Neural progenitor cell (in vitro differentiated cells): ENCODE measurements at places on chromosomes 7 and 10.

- DNase-seq: peak; percentile 55
Measured at GRCh38 chr7:114293289-114294012, 121.2 kb upstream of the FOXP2 start.

GRCh38 chr10:78516756-78517155, 483.1 kb downstream of the RPS24 start:
- no peak for DNase-seq

- peak; percentile 65 for DNase-seq
Measured at GRCh38 chr10:100993986-100994708, 5.5 kb upstream of the LZTS2 start.

DNA sequence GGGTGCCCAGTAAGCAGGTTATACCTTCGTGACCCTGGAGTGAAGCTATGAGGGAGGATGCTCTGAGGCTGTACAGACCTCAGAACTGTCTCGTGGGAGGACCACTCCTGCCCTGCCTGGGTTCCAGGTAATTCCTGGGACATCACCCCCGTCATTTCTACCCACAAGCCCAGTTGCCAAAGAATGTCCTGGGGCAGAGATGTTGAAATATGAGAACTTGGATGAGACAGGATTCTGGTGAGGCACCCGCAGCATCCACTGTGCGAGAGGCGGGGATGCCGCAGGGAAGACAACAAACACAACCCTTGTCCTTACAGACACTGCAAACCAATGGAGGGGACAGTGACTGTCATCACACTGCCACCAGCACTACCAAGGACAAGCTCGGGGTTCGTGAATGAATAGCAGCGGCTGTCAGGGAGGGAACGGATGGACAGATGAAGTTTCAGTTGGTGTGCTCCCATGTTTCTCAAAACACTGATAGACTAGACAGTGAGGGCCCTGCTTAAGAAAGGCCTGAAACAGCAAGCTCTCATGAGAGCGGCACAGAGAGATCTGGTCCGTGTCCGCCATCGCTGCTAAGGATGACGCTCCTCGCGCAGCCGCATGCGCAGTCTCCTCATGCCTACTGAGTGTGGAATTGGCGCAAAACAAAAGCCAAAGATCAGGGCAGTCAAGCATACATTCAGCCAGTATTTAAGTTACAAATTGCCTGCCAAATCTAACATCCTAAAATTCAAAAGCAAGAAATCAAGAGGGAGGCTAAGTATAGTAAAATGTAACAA, 82.0 kb upstream of the RHEB start:
- DNase-seq: no peak

DNA sequence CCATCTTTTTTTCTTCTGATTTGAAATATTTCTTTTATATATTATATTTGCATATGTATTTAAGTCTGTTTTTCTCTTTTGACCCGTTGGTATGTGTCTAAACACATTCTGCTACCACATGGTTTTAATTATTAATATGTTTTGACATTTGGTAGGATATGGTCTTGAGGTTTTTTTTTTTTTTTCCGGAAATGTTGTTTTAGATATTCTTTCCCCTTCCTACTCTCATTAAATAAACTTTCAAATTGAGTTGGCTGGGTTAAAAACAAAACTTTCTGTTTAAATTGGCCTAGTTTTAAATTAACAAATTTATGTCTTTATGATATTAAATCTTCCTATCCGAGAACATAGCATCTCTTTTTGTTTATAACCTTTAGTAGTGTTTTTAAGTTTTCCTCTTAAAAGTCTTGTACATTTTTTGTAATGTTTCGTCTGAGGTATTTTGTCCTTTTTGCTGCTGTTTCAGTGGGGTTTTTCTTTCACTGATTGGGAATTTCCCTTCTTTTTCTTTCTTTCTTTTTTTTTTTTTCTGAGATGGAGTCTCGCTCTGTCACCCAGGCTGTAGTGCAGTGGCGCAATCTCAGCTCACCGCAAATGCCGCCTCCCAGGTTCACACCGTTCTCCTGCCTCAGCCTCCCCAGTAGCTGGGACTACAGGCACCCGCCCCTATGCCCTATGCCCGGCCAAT, 25.4 kb downstream of the STAM start:
- no peak for DNase-seq

GRCh38 chr7:103990991-103991390, 1.5 kb upstream of the RELN start:
- DNase-seq: no peak

GRCh38 chr7:73740771-73741170, 2.2 kb upstream of the ABHD11 start:
- no peak for DNase-seq

DNA sequence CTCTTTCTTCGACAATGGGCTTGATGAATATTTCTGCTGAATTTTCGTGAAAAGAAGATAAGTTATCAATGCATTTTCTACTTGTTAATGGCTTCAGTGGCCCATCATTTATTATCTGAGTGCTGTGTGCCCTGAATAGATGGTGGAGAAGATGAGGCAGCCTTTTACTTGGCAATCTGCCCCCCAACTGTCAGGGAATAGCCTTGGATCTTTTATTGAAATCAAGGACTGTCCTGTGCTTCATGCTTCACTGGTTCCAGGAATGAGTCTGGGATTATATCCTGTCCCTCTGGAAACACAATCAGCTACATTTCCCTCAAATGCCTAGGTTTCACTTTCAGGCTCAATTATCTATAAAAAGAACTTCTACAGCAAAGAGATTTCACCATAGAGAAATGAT, 75.9 kb upstream of the NXPH1 start:
- no peak for DNase-seq

DNA sequence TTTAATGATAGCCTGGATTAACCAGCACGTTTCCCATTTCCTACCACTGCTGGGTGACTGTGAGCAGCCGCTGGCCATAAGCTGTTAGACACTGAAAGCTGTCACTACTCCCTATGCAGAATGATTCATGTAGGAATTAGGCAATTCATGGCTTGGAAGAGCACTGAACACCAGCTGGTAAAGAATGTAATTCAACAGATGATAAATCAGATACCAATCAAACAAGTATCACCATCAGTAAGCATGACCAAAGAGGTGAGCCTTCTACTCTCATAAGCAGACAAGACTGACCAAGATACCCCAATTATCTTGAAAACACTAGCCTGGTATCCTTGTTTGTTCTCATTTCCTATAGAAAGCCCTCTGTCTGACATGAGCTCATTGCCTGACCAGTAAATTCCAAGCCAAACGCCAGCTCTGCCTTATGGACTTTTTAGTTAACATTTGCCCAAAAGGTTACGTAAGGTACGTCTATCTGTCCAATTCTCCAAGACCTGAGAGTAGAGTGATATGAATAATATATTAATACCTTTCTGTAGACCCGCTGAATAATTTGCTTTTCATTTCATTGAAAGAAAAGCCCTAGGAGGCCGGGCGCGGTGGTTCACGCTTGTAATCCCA, 127.7 kb downstream of the ELMO1 start:
- DNase-seq: no peak

DNA sequence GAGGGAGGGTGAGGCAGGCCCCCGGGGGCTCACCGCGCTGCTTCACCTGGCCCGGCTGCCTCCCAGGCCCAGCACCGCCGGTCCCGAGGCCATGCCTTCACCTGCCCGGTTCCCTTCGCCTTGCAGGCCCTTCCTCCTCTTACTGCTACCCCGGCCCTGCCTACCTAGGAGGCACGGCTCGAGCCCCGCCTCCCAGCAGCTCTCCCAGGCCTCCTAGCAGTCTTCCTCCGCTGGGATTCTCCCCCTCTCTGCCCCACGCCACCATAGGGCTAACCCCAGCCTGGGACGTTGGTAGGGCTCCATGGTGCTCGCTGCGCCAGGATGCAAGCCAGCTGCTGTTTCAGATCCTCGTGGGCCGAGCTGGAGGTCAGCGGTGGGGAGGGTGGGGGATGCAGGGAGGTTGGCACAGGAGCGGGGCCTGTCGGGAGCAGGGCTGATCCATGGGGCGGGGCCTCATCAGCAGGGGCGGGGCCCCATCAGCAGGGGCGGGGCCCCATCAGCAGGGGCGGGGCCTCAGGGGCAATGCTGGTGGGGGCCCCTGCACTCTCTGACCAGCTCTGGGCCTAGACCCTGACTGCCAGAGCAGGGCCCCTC, 63.3 kb downstream of the RASGEF1A start:
- DNase-seq: peak; percentile 65

GRCh38 chr7:39271402-39271801, 293.7 kb downstream of the POU6F2 start:
- peak; percentile 40 for DNase-seq

- no peak for DNase-seq
Measured at GRCh38 chr7:63039882-63040281, 958.8 kb upstream of the ZNF722 start.

GRCh38 chr10:9296190-9296589, 1241.7 kb downstream of the GATA3 start:
- no peak for DNase-seq

GRCh38 chr7:72183835-72184234, 228.3 kb downstream of the CALN1 start:
- peak; percentile 56 for DNase-seq

GRCh38 chr7:120877701-120878100, 19.8 kb upstream of the TSPAN12 start:
- DNase-seq: no peak

DNA sequence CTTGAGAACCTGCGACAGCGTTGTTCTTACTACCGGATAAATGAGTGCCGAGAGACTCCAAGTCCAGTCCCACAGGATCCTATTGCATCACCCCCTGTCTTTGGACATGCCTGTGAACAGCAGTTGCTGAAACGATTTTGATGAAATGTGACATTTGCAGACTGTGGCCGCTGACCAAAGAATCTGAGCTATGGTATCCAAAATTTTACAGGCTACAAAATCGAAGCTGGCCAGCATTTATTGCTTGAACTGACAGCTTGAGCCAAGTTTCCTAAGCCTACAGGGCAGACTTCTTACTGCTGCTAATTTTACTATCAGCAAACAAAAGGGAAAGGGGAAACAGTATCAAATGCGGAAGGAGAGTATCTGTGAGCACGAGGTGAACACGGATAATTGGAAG, 12.1 kb upstream of the NPVF start:
- DNase-seq: no peak

GRCh38 chr7:106281127-106281526, 3.7 kb downstream of the NAMPT start:
- DNase-seq: no peak

DNA sequence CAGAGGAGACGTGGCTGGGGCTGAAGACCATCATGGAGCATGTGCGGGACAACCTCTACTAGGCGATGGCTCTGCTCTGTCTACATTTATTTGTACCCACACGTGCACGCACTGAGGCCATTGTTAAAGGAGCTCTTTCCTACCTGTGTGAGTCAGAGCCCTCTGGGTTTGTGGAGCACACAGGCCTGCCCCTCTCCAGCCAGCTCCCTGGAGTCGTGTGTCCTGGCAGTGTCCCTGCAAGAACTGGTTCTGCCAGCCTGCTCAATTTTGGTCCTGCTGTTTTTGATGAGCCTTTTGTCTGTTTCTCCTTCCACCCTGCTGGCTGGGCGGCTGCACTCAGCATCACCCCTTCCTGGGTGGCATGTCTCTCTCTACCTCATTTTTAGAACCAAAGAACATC, 22.0 kb upstream of the CPA5 start:
- no peak for DNase-seq

- no peak for DNase-seq
Measured at GRCh38 chr10:34722404-34722803, 92.7 kb downstream of the PARD3 start.

DNA sequence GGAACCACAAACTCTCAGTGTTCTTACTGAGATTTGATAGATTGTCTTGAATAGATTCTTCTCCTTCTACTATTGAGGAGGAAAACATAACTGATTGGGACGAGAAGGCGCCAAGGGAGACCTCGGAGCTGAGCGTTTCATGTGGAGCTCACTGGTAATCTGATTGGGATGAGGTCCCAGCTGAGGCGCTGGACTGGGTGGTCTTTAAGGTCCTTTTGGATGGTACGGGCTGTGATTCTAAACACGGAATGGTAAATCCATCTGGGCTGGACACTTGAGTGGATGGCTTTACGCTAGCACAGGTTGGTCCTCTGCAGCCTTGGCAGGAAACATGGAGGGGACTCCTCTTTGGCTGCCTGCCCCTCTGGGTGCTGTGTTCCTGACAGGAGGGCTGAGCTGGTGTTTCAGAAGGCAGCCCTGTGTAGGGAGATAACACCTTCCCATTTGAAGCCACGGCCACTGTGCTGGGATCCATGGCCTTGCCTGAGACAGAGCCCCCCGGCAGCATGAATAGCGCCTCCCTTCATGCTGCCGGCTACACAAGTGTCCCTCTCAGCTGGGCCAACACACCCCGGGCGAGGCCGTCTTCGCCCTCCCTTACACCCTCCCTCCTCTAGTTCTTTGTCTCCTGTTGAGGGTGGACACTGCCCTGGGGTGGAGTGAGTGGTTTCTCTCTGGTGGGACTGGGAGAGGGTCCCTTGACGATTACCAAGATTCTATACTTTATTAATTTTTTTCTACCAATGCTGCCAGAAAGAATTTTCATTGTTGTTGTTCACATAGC, 203.2 kb upstream of the SHH start:
- DNase-seq: no peak

- DNase-seq: peak; percentile 21
Measured at GRCh38 chr7:20310963-20311742, 19.5 kb upstream of the ITGB8 start.

DNA sequence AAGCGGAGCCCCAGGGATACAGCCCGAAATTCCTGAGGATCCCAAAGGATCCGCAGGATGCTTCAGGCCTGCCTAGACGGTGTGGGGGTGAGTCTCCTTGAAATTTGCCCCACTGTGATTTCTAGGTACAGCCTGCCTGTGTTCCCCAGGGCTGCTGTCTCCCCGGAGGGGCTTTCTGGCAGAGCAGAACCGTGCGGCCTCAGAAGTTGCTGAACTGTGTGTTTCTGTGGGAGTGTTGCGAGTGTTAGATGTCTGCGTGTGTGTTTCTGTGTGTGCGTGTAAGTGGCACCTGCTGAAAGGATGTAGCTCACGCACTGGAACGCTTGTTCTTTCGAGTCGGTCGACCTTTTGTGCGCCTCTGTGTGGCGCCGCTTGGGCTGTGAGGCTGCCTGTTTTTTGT, 27.8 kb upstream of the ZNF273 start:
- DNase-seq: no peak

DNA sequence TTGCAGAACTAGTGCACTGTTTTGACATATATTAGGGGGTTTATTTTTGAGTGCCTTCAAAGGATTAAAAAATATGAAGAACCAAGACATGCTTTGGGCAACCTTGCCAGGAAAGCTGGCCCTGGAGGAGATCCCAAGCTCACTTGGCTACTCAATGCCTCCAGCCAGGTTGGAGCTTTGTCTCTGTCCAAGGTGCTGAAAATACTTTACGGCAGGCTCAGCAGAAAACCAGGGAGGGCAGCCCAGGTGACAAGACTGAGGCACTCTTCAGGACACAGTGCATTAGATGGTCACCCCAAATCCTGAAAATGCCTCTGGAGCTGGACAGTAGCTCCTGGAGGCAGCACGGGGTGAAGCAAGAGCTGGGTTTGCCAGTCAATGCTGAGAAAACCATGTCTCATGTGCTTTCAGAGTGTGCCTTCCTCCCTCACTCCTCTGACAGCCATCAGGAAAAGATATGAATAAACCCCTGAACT, 5.8 kb upstream of the KCNH2 start:
- peak; percentile 87 for DNase-seq

GRCh38 chr10:91367558-91367957, 42.6 kb upstream of the HECTD2 start:
- DNase-seq: no peak
